ENCODE measurements at places on chromosomes 1 and 21.

GRCh38 chr1:60033066-60033465, 40.5 kb downstream of the C1orf87 start:
- no peak for DNase-seq

DNA sequence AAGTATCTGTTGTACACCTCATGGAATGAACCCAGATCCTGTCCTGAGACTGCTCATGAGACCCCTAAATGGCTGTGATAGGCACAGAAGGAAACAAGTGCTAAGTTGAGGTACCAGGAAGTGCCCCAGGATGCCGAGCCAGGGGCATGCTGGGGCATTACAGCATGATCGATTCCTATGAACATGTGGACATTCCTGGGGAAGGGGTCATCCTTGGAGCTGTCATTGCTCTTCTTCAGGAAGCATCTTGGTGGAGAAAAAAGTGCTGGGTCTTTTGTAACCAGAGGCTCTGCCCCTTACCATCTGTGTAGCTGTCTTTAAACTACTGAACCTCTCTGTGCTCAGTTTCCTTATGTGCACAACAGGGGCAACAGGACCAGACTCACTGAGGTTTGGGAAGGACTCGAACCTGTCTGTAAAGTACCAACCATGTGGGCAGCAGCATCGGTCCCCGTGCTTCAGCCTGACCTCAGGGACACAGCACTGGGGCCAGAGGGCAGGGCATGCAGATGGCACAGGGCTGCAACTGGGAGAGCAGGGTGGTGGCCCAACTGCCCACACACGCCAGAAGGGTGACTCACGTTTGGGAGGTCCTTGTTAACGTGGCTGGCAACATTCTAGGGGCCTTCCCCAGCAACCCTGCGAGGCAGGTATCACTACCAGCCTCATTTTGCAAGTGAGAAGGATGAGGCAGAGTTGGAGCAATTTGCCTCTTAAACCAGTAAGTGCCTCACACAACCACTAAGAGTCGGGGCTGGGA, 142.3 kb upstream of the EDN2 start:
- no peak for DNase-seq

- no peak for DNase-seq
Observed at GRCh38 chr1:90443354-90443753, 273.7 kb downstream of the BARHL2 start.

DNA sequence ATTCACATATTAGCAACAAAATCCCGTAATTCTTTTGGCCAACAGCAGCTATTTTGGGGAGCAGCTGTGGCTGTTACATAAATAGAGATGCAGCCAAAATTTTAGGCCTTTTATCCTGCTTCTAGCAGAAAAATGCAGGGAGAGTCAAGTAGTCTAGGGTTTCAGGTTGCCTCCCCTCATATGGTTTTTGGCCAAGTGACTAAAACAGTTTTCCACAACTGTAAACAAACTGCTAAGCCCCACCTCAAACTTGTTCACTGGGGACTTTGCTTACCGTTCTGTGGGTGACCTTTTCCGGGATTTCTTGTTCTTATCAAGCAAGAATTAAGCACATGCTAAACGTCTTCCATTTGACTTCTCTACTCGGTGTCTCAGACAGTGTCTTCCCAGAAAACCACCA, 133.4 kb downstream of the EDEM3 start:
- no peak for DNase-seq

GRCh38 chr1:71572038-71572437, 491.2 kb upstream of the ZRANB2 start:
- no peak for DNase-seq

DNA sequence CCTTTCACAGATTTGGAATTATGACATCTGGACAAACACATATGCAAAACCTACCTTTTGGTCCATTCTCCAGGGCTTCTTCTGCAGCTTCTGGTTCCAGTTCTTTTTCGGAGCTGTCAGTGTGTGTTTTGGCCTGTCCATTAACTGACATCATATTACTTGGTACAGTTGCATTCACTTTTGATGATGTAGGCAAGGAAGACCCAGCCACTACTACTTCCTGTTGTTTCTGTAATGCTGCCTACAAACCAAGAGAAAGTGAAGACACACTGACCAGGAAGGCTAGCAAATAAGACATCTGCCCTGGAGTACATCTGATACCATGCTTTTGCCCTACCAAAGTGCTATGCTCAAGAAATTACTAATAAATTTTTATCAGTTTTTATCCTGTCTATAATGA, 31.9 kb downstream of the ACBD3 start:
- DNase-seq = no peak

- DNase-seq = no peak
Observed at GRCh38 chr1:208088319-208088718, 155.9 kb downstream of the PLXNA2 start.
